Frontal cortex (tissue), 4 donors: ENCODE measurements at places on chromosomes 16 and 17. TPM values are rescaled to one million over a fixed set of nuclear protein-coding genes. Genes with fewer than 3 reads are reported as not detected.
A peak's percentile ranks its signal among the peaks of the same experiment; 100 is the strongest.

RNF112 gene
- 26.1 TPM for total RNA-seq

DNA sequence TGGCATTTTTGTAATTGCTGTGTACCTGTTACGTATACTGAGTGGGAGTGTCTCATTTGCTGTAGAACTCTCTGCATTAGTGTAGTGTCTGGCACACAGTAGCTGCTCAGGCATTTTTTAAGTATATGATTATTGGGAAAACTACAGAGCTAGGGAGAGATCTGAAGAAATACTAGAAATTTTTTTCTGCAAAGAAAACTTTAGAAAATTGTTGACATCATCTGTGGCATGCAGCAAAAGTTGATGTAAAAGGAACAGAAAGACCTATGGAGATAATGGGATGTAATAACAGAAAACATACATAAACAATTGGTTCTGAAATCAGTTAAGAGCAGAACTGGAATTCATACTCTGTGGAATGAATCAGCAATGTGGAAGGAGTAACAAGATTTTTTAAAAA is 11.6 kb downstream of the CLTC start:
- no peak for DNase-seq

HBA1 gene
- 371 TPM for total RNA-seq

- DNase-seq: no peak
Measured at GRCh38 chr17:74006371-74006770, 197.1 kb upstream of the RPL38 start.

SPN gene
- total RNA-seq: under 0.01 TPM

GRCh38 chr17:77858291-77859034 is 100.0 kb upstream of the TNRC6C start:
- DNase-seq: no peak

DNA sequence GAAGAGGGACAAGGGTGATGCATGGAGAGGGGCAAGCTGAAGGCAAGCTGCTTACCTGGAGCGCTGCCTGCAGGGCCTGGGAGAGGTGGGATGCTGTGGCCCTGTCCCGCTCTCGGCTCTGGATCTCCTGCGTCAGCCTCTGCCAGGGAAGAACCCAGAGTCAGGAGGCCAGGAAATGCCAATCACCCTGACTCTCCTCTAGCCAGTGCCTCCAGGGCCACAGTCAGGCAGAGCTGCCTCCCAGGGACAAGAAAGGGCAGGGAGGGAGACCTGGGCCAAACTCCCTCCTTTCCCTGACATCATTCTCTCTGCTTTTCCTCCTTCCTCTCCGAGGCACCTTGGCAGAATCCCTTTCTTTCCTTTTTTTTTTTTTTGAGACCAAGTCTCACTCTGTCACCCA is 11.3 kb downstream of the CDK3 start:
- DNase-seq: no peak

DNA sequence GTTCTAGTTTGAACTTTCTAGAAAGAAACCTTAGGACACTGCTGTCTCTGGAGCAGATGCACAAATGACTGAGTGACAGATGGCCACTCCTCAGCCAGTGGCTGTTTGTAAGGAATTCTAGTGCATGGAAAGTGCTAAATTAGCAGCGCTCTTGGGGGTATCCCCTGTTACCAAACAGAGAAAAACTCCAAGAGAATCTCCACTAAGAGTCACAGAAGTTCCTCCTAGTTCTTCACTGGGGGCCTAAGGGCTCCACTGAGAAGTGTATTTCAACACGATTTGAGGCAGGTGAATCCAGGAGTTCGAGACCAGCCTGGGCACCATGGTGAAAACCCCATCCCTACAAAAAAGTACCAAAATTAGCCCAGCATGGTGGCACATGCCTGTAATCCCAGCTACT is 18.1 kb upstream of the IRF8 start:
- DNase-seq: no peak

CHD9NB gene
- total RNA-seq: 0.41 TPM

- no peak for DNase-seq
Measured at GRCh38 chr17:65099941-65100315, 37.2 kb upstream of the RGS9 start.

DNA sequence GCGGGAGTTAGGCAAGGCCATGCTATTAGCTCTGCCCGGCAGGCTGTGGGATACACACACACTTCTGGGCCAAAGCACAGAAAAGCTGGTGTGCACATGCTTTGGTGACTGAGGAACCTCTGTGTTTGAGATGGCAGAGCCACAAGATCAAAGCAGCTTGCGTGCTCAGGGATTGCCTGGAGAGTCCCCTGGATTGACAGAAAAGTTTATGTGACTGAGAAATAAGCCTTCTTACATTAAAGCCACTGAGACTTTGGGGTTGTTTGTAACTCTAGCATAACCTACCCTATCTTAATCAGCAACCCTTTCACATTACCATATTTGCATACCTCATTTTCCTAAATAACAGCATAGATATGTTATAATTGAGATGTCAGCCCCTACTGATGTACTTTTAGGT is 69.3 kb downstream of the MYO1D start:
- DNase-seq: no peak

DNA sequence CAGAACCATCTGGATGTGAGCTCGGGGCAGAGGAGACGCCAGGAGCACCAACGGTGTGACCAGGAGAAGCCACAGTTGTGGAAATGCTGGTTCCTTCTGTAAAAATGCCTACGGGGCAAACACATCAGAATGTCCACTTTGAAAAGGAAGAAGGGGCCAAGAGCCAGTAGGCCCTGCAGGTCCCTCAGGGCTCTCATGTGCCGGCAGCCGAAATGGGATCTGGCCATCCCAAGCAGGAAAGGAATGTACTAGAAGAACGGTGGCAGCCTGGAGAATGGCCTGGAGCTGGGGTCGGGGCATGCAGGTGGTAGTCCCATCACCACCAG is 162.1 kb upstream of the PLCG2 start:
- DNase-seq: no peak

TBC1D3 gene
- total RNA-seq: not detected

DNA sequence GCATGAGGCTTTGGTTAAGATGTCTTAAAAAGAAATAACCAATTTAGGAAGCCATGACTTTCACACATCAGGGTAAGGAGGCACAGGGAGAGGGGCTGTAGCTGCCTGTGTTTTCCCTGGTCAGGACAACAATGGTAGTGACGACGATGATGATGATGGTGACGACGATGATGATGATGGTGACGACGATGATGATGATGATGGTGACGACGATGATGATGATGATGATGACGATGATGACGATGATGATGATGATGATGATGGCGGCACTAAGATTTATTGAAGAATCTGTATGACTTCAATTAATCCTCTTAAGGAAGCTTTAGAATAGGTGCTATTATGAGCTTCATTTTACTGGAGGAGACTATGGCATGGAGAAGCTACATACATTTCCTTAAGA is 284.1 kb upstream of the TNRC6C start:
- DNase-seq: no peak

SMIM22 gene
- not detected for total RNA-seq

GRCh38 chr16:50093607-50094539 is 28.1 kb downstream of the HEATR3 start:
- DNase-seq: peak; percentile 28

- no peak for DNase-seq
Measured at GRCh38 chr17:1773696-1774181, 11.9 kb downstream of the SERPINF1 start.

KRTAP1-1 gene
- not detected for total RNA-seq

APOBR gene
- under 0.01 TPM for total RNA-seq

DNA sequence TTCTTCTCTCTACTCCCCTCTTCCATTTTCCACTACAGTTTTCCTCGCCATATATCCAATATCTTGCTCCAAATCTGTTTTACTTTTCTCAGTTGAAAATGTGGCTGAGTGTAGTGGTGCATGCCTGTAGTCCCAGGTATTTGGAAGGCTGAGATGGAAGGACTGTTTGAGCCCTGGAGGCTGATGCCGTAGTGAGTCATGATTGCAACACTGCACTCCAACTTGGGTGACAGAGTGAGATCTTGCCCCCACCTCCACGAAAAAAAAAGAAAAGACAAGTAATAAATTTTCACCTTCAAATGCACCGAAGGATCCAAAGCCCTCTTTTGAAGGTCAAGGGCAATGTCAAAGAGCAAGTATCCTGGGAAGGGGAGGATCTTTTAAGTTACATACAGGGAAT is 592.3 kb downstream of the TMEM114 start:
- DNase-seq: no peak

GRCh38 chr17:77076124-77076830 is 64.5 kb upstream of the SEC14L1 start:
- no peak for DNase-seq

FTSJ3 gene
- 34.6 TPM for total RNA-seq

GRCh38 chr16:81987706-81988105 is 23.6 kb downstream of the SDR42E1 start:
- DNase-seq: no peak

TBC1D26 gene
- total RNA-seq: 3.3 TPM

SHISA9 gene
- 13.9 TPM for total RNA-seq

DNA sequence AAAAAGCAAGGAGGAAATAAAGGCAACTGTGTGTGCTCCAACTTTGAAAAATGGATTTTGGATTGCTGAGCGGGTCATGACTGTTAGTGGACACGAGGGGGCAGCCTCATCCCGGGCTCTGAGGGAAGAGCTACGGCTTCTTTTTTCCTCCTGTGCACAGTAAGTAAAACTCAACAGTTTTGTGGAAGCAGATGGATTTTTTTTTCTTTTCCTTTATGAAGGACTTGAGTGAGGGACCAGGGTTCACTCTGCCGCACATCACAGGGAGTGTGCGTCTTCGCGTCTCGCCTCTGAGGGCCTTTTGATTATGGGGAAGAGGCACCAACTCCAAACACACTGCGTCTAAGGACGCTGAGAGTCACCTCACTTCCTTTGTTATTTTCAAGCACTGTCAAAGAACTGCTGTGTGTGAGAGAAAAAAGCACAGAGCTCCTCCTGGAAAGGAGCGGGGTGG is 80.3 kb upstream of the GOT2 start:
- DNase-seq: peak; percentile 12

DNA sequence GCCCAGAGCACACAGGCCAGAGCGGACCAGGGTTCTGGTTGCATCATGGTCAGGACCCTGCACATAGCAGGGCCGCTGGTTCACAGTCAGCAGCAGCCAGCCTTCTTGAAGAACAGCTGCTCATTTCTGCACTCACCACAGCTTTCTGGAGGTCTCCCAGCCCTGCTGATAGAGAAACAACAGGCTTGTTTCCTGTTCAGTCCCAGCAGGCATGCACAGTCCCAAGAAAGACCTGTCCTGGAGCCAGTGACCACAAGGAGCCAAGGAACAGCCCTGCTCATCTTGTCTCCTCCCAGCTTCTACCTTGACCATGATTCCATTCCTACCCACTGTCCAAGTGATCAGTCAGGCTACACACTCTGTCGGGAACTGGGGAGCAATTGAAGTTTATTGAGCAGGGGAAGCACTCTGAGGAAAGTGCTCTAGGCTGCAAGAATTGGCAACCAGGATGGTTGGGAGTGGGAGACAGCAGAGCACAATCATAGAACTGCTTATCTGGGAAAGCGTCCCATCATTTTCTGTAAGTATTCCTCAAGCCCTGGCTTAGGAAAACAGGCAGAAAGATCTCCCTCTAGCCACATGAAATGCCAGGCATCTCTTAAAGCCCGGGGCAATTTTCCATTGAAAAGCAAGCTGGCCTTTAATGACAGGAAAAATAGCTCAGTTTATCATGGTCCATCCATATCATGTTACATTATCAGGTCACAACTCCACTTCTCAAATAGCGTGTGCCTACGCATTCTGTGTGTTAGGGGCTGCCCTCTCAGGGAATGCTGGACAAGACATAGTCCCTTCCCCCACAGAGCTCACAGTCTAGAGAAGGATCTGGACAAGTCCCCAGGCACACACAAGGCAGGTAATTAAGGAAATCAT is 155.4 kb upstream of the FOXF1 start:
- no peak for DNase-seq

ACOX1 gene
- 98.2 TPM for total RNA-seq

DNA sequence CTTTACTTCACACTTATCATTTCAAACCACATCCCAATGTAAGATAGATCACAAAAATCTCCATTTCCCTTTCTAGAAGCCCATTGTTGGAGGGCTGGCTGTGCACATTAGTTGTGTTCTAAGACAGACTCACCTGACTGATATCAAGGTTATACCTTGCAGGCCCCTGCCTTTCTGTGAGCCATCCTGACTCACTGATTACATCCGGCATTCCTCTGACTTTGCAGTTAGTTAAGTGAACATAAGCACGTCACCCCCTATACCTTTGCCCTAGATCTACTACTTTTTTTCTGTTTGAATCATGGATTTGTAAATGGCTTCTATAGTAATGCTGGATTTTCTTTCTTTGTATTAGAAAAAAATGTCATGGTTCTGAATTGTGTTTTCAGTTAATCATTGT is 78.3 kb downstream of the TANGO6 start:
- no peak for DNase-seq

DNA sequence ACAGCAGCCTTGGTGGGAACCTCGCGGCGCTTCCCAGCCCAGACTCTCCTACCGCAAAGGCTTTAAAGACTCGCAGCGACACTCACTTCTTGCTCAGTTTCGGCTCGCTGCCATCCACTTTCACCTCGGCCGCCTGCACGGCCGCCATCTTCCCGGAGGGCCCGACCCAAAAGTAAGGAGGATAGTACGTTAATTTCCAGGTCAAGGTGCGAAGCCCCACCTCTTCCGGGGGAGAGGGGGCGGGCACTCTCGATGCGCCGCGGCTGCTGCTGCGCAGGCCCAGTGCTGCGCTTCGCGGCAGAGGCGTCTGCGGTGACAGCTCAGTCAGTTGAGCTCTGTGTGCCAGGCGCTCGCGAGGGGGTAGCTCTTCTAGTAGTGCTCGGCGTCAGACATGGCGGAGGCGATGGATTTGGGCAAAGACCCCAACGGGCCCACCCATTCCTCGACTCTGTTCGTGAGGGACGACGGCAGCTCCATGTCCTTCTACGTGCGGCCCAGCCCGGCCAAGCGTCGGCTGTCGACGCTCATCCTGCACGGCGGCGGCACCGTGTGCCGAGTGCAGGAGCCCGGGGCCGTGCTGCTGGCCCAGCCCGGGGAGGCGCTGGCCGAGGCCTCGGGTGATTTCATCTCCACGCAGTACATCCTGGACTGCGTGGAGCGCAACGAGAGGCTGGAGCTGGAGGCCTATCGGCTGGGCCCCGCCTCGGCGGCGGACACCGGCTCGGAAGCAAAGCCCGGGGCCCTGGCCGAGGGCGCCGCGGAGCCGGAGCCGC is at the start of the genes KARS1 and TERF2IP:
TSS of gene KARS1 (minus strand) at position 174 of the 773 bp plus-strand sequence. CDS start at position 148, 26 bp downstream.
TSS of gene TERF2IP (plus strand) at position 282 of the 773 bp plus-strand sequence. CDS start at position 392, 110 bp downstream.
- peak; percentile 87 for DNase-seq

DNA sequence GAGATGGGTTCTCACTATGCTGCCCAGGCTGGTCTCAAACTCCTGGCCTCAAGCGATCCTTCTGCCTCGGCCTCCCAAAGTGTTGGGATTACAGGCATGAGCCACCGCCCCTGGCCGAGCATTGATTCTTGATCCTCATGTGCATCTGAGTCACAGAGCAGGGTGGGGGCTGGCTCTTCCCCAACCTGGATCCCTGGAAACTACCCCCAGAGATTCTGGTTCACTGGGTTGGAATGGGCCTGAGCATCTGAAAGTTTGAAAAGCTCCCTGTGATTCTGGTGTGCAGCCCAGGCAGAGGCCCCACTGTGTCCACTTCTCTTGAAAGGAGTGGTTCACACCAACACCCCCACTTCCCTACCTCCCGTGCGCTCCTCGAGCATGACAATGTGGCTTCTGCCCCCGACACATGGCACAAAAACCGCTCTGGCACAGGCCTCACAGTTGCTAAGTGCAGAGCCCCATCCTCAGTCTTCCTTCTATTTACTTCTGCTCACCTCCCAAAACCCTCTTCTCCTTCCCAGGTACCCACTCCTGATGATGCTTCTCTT is 4.6 kb downstream of the QPRT start:
- DNase-seq: no peak

GRCh38 chr16:86850670-86851069 is 272.3 kb downstream of the FOXL1 start:
- DNase-seq: no peak
